ENCODE measurements at places on chromosomes 7 and 10.

DNA sequence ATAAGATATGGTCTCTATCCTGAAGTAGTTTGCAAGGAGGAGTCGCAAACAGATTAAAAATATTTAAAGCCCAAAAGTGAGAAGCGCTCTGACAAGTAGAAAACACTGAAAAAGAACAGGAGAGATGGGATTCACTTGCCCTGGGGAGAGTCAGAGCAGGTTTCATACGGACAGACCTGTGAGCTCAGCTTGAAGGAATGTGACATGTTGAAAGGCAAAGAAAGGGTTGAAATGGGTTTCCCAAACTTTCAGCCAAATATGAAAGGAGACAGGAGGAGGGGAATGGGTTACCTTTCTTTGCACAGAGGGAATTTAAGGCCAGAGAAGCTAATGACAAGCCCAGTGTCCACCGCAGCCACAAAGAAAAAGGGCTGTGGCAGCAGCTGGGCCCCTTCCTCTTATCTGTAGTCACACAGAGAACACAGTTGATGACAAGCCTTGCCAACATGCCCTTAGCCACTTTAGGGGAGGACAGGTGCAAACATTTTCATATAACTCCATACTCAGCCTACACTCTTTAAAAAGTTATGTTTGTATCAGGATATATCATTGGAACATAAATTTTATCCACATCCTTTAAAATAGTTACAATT lies 14.9 kb downstream of the HOXA1 start:
- DNase-seq, result no peak

GRCh38 chr10:121838931-121839330 lies 88.9 kb downstream of the ATE1 start:
- no peak for DNase-seq

DNA sequence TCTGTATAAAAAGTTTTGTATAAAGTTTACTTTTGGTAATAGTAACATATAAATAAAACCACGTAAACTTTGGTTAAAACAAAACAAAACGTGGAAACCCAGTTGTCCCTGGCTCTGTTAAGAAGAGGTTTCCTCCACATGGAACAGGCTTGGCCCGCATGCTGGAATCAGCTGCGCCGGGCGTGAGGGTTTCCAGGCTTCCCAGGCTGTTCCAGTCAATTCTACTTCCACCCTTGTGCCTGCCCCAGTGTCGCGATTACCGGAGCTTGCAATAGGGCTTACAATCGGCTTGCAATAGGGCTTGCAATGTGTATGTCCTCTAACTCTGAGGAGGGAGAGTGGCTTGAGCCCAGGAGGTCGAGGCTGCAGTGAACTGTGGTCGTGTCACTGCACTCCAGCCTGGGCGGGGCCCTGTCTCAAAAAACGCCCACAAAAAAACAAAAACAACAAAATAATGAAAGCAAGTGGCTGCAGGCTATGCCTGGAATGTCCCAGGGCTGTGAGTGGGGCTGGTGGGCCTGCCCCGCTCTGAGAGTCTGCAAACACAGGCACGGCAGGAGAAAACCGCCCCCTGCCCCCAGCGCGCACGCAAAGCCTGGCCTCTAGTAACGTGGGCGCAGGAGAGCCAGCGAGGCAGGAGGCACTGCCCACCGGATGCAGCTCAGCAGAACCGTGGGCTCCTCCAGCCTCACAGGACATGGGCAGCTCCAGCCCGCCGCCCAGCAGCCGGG lies 16.3 kb downstream of the CYP2W1 start:
- no peak for DNase-seq

- DNase-seq, result no peak
Observed at GRCh38 chr10:60555700-60556099, 166.0 kb upstream of the ANK3 start.

- no peak for DNase-seq
Observed at GRCh38 chr10:85791818-85792532, 574.6 kb downstream of the GRID1 start.

All from suprapubic skin (tissue), 4 donors.